ENCODE measurements at places on chromosomes 6 and 20. TPM values are rescaled to one million over a fixed set of nuclear protein-coding genes. Genes with fewer than 3 reads are reported as not detected.

GRCh38 chr20:61520893-61521460, 268.9 kb downstream of the CDH4 start:
- H3K4me1 ChIP-seq = no peaks in the 10 kb centered on the region
- no peak overlapping the region for H3K27ac ChIP-seq
- DNase-seq = no peak
- no peaks in the 10 kb centered on the region for H3K36me3 ChIP-seq

RAD21L1 gene
- not detected for total RNA-seq

- no peak for DNase-seq
- H3K4me1 ChIP-seq = no peaks in the 10 kb centered on the region
- H3K27me3 ChIP-seq = no peaks in the 10 kb centered on the region
- peaks cover 10% of the 10 kb centered on the region for H3K36me3 ChIP-seq
- peak overlapping the region; percentile 35 for H3K27ac ChIP-seq
Observed at GRCh38 chr6:106194949-106195921, 109.1 kb downstream of the PRDM1 start.

DNA sequence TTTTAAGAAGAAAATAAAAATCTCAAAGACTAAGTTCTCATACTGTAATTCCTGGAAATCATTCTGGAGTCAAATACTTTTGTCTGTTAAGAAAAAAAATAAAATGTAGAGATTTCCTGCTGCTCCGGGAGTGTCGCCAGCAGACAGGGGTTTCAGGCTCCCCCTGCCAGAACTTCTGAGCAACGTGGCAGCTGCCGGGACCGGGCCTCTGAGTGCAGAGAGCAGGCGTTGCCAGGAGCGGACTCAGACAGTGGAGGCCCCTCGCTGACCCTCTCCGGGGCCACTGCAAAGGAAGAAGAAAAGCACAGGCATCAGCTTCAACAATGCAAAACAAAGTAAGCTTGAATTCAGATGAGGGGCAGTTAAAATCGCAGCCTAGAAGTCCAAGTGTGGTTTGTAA, 95.5 kb downstream of the THBS2 start:
- H3K4me1 ChIP-seq = peaks cover 3% of the 10 kb centered on the region
- no peak overlapping the region for H3K4me3 ChIP-seq
- H3K36me3 ChIP-seq = no peaks in the 10 kb centered on the region
- no peak overlapping the region for H3K27ac ChIP-seq

DNA sequence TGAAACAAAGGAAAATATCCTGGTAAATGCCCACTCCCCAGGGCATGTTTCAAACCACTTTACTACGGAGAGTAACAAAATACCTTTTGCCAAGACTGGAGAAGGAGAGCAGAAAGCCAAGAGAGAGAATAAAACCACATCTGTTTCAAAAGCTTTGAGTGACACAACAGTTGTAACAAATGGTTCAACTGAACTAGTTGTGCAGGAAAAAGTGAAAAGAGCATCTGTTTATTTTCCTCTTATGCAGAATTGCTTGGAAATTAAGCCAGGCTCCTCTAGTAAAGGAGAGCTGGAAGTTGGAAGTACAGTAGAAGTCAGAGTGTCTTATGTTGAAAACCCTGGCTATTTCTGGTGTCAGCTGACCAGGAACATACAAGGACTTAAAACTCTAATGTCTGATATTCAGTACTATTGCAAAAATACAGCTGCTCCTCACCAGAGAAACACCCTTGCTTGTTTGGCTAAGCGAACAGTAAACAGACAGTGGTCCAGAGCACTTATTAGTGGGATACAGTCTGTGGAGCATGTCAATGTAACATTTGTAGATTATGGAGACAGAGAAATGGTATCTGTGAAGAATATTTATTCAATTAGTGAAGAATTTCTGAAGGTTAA, 2.6 kb downstream of the TDRD6 start:
- no peak overlapping the region for H3K4me3 ChIP-seq
- no peaks in the 10 kb centered on the region for H3K4me1 ChIP-seq
- no peaks in the 10 kb centered on the region for H3K27me3 ChIP-seq
- DNase-seq = no peak
- H3K27ac ChIP-seq = no peak overlapping the region

GRCh38 chr6:46789434-46790354, 3.5 kb upstream of the MEP1A start:
- no peak overlapping the region for H3K4me3 ChIP-seq
- no peaks in the 10 kb centered on the region for H3K27me3 ChIP-seq
- no peak for DNase-seq
- no peak overlapping the region for H3K27ac ChIP-seq

ZSCAN9 gene
- total RNA-seq = 11.5 TPM

GRCh38 chr6:85684809-85685171, 42.1 kb upstream of the SYNCRIP start:
- H3K27me3 ChIP-seq = no peaks in the 10 kb centered on the region
- DNase-seq = no peak
- H3K27ac ChIP-seq = no peak overlapping the region
- H3K36me3 ChIP-seq = peaks cover 6% of the 10 kb centered on the region
- H3K4me3 ChIP-seq = no peak overlapping the region

SLC44A4 gene
- total RNA-seq = 3.3 TPM

DNA sequence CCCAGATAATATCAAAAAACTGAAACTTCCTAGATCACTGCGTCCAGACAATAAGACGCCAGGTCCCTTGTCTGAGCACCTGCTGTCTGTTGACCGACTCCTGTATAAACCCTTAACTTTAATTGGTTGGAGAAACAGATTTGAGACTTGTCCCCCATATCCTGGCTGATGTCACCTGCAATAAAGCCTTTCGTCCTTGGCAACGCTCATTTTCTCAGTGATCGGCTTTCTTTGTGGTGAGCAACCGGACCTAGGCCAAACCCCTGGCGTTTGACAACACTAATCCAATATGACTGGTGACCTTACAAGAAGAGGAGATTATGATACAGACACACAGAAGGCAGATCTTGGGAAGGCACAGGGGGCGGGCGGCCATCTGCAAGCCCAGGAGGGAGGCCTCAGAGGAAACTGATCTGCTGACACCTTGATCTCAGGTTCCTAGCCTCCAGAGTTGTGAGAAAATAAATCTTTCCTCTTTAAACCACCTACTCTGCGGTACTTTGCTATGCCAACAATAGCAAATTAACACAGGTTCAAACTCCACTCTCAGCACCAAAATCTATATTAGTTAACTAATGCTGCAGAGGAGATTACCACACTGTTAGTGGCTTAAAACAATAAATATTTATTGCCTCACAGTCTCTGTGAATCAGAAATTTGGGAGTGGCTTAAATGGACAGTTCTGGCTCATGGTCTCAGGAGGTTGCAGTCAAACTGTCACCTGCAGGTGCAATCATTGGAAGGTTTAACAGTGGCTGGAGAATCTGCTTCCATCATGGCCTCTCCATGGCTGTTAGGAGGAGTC, 178.7 kb downstream of the OTOR start:
- no peak overlapping the region for H3K27ac ChIP-seq
- no peak overlapping the region for H3K4me3 ChIP-seq
- DNase-seq = no peak
- no peaks in the 10 kb centered on the region for H3K27me3 ChIP-seq

RNF144B gene
- total RNA-seq = 2.3 TPM

AIF1 gene
- total RNA-seq = 3.2 TPM

DNA sequence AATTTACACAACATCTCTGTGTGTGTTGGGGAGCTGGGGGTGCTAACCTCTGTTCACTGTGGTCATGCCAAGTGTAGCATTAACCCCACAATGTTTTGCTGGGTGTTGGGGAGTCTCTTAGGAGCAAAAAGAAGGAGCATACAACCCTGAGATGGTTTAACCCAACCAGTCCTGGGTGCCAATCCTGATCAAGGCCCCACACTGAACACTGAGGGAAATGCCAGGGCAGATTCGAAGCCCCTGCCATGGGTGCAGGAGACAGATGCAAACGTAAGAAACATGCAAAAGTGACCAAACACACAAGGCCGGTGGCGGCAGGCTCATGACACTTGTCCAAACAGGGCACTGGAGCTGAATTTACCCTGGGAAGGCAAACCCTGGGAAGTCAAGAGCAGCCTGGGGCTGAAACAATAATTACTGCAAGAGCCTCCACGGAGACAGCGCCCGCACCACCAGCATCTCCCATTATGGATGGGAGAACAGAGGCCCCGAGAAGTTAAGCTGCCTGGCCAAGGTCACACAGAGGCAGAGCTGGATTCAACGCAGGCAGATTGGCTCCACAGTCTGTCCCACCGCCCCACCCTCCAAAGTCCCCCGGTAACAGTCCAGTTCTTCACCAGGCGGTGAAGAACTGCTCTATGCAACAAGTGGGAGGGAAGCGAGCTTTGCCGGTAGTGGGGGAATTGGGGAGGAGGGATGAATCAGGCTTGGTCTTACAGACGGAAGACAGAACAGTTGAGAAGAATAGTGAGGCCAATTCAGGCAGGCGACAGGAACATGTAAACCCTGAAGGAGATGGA, 8.5 kb downstream of the ACSS1 start:
- no peaks in the 10 kb centered on the region for H3K27me3 ChIP-seq
- no peaks in the 10 kb centered on the region for H3K36me3 ChIP-seq
- no peak overlapping the region for H3K4me3 ChIP-seq
- DNase-seq = no peak
- H3K4me1 ChIP-seq = no peaks in the 10 kb centered on the region

DNA sequence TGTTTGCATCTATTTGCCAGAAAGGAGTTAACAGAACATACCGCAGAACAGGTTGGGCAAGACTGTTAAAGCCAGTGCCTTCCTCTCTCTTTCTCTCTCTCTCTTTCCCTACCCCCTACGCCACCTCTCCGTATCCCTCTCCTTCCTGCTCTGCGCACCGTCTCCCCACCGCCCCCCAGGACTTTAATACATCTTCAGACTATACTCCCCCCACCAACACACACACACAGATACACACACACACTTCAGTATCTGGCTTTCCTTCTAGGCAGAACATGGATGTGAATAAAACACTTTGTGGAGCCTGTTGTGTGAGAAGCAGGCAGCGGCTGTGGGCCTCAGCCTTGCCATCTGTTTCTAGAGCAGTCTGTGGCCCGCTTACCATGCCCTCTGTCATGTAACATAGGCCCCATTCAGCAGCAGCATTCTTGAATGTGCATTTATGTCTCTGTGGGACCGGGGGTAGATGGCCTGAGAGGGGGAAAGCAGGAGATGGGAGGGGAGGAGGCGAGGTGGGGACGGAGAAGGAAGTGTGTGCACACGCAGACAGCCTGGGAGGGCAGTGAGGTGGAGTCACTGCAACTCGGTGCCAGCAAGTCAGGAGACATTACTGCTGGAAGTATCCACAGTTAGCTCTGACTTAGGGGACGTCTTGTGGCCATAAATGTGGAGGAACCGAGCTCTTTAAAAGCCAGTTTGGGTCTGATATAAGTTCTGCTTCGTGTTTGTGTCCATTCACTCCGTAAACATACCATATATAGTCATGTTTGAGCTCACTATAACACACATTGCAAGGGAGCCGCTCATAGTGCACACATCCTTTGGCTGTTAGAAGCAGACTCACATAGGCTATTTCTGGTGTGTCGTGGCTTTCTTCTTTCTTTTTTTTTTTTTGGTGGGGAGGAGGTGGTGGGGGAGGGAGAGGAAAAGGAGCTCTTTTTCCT, 38.4 kb downstream of the RREB1 start:
- H3K4me1 ChIP-seq = peaks cover 33% of the 10 kb centered on the region
- H3K36me3 ChIP-seq = no peaks in the 10 kb centered on the region
- DNase-seq = no peak

NR2E1 gene
- not detected for total RNA-seq

- no peak overlapping the region for H3K27ac ChIP-seq
- H3K36me3 ChIP-seq = peaks cover 3% of the 10 kb centered on the region
- H3K27me3 ChIP-seq = no peaks in the 10 kb centered on the region
- DNase-seq = no peak
Observed at GRCh38 chr20:51339721-51340450, 202.6 kb downstream of the NFATC2 start.

DNA sequence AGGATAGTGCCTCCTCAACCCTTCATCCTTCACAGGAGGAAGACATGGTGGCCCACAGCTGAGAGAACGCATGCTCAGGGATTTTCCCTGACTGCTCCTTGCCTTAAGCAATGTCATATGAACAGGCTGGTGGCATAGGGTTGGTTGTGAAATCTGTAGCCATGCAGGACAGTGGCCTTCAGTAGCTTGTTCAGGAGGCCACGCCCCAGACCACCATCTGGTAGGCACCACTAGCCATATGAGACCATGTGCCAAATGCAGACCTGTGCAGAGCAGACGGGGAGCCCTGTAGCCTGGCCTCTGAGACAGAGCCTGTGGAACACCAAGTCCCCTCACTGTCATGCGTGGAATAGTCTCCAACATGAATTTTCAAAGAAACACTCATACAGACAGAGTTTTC, 76.5 kb downstream of the ADTRP start:
- H3K36me3 ChIP-seq = peaks cover 2% of the 10 kb centered on the region
- no peak overlapping the region for H3K27ac ChIP-seq
- no peaks in the 10 kb centered on the region for H3K4me1 ChIP-seq
- H3K27me3 ChIP-seq = no peaks in the 10 kb centered on the region

Data from H9 (cell line).